ENCODE measurements at places on chromosomes 4 and X. TPM values are rescaled to one million over a fixed set of nuclear protein-coding genes. Genes with fewer than 3 reads are reported as not detected.

The CXCL1 gene
- 0.86 TPM for total RNA-seq

The MAGEB2 gene
- not detected for total RNA-seq

The EDNRA gene
- 15.4 TPM for total RNA-seq

The TRIM75 gene
- total RNA-seq = not detected

The FRMD7 gene
- total RNA-seq = 0.30 TPM

The IQCM gene
- total RNA-seq = not detected

The DDX53 gene
- not detected for total RNA-seq

The TLR1 gene
- total RNA-seq = 4.9 TPM

The NSG1 gene
- total RNA-seq = 2.6 TPM

The GPR173 gene
- 3.2 TPM for total RNA-seq

The CFI gene
- 10.8 TPM for total RNA-seq

The DRD5 gene
- total RNA-seq = not detected

The SLC6A14 gene
- total RNA-seq = 0.05 TPM

The TBC1D19 gene
- total RNA-seq = 8.9 TPM

The RBM47 gene
- 3.3 TPM for total RNA-seq

The CLDN2 gene
- not detected for total RNA-seq

The HTN1 gene
- total RNA-seq = not detected

The POU4F2 gene
- total RNA-seq = not detected

The TBX22 gene
- not detected for total RNA-seq

The LEF1 gene
- total RNA-seq = 4.5 TPM

The COL25A1 gene
- total RNA-seq = 1.00 TPM

The BGN gene
- total RNA-seq = 175 TPM

The SOX3 gene
- not detected for total RNA-seq

The CCNB3 gene
- total RNA-seq = 0.11 TPM

The S100P gene
- 2.8 TPM for total RNA-seq

The ZCCHC12 gene
- 0.30 TPM for total RNA-seq

The SPANXN3 gene
- total RNA-seq = not detected

The HNRNPH2 gene
- 55.6 TPM for total RNA-seq

The ADH5 gene
- 132 TPM for total RNA-seq

The PABPC1L2B gene
- not detected for total RNA-seq

The ALB gene
- total RNA-seq = not detected

The SLC25A4 gene
- total RNA-seq = 1,443 TPM

The GPAT3 gene
- total RNA-seq = 38.5 TPM

The GUCY1A1 gene
- total RNA-seq = 40.5 TPM

The C1QTNF7 gene
- 2.3 TPM for total RNA-seq

The CTAG1B gene
- total RNA-seq = not detected

The PDGFRA gene
- 23.4 TPM for total RNA-seq

The NPY2R gene
- not detected for total RNA-seq

The NOA1 gene
- 8.4 TPM for total RNA-seq

The USP17L28 gene
- total RNA-seq = not detected
